ENCODE measurements at places on chromosomes 2 and 18.

- DNase-seq, result no peak
Observed at GRCh38 chr2:216643986-216644659, 10.9 kb downstream of the IGFBP2 start.

GRCh38 chr2:131038258-131039100 is 54.8 kb downstream of the FAM168B start:
- DNase-seq, result no peak

DNA sequence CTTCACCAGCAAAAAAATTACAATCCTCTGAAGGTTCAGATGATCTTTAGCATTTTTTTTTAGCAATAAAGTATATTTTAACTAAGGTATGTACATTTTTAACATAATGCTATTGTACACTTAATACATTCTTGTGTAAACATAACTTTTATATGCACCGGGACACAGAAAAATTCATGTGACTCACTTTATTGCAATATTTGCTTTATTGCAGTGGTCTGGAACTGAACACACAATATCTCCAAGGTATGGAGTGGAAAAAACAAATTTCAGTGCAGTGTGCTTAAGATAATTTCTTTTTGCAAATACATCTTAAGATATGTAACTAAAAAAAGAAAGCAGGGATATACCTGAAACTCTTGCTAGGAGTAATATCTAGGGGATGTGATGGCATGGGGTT is 5.1 kb upstream of the TWSG1 start:
- DNase-seq, result no peak

DNA sequence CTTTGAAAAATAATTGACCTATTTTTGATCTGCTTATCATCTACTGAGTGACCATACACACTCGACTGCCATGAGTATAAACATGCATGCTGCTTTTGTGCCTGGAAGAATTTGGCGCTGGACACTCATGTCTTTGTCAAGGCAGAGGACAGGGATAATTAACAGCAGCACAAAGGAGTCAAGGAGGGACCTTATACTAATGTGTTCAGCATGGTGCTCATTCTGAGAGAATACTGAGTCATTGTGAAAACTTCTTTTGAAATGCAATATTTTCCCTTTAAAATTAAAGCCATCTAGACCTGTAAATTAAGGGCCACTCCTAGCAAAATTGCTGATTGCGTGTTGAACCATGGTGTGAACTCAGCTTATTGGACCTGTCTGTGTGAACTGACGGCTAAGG is 116.3 kb downstream of the ZNF532 start:
- no peak for DNase-seq
